ENCODE measurements at places on chromosomes 12 and 14.

- DNase-seq, result no peak
These were observed 300.7 kb upstream of the TBX3 start for GRCh38 chr12:114984634-114985061.

DNA sequence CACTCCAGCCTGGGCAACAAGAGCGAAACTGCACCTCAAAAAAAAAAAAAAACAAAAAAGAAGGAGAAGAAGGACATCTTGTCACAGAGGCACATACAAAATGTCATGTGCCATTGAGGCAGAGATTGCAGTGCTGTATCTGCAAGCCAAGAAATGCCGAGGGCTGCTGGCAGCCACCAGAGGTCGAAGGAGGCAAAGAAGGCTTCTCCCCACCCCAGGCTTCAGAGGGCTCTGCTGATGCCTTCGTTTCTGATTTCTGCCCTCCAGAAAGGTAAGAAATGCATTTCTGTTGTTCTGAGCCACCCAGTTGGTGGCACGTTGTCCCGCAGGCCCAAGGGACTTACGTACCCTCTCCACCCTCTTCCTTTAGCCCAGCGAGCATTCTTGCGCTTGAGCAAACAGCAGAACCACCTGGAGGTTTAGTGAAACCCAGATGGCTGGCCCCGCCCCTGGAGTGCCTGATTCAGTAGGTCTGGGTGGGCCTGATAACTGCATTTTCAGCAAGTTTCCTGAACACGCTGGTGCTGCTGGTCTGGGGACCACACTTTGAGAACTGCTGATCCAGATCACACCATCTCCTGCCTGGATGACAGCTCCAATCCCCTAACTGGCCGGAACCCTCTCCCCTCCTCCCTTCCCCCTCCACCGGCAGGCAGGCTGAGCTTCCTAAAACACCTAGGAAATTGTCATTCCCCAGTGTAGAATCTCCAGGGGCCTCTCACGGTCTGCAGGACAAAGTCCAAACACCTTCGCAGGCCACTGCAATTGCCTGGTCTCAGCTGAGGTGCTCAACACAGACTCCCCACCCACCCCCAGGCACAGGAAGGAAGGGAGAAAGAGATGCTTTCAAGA lies 21.1 kb upstream of the SCARB1 start:
- no peak for DNase-seq

GRCh38 chr14:89455412-89455811 lies 38.4 kb upstream of the FOXN3 start:
- no peak for DNase-seq

DNA sequence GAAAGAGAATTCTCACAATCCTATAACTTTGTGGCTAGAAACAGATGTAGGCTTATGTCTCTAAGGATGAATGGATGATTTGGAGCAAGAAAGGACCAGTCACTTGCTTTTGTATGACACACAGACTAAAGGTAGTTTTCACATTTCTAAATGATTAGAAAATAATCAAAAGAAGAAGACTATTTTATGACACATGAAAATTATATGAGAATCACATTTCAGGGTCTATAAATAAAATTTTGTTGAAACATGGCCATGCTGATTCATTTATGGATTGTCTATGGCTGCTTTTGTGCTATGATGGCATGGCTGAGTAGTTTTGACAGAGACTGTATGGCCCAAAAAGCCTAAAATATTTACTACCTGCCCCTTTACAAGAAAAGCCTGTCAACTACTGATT lies 49.4 kb upstream of the FRMD6 start:
- DNase-seq, result no peak

GRCh38 chr12:120006258-120006975 lies 17.4 kb downstream of the BICDL1 start:
- no peak for DNase-seq

DNA sequence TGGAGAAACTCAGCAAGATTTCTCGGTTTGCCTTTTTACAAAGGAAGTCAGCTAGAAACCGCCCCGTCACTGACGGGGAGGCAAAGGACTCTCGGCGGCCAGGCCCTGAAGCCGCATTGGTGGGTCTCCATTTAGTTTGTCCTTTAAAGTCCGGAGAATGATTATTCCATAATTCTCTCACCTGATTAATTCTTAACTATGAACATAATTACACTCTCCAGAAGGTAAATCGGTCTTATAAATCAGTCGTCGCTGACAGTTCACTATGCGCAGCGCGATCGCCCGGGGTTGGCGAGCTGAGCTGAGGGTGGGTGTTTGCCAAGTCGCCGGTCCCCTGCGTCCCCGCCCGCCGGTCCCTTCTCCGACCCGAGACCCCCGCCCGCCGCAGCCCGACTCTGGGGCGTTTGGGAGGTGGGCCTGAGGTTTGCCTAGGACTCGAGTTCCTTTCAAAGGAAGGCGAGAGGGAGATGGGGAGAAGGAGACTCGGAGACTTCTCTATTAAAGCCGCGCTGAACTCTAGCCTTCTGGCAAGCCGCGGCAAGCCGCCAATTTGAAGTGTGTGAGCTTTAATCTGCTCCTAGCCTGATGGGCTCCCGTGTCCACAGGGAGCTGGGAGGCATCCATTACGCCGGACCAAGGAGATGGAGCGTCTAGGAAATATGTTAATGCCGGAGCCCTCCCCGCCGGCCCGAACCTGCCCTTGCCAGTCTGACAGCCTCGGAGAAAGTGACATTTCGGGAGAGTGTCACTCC lies 392.9 kb downstream of the NOVA1 start:
- DNase-seq, result peak; percentile 53

DNA sequence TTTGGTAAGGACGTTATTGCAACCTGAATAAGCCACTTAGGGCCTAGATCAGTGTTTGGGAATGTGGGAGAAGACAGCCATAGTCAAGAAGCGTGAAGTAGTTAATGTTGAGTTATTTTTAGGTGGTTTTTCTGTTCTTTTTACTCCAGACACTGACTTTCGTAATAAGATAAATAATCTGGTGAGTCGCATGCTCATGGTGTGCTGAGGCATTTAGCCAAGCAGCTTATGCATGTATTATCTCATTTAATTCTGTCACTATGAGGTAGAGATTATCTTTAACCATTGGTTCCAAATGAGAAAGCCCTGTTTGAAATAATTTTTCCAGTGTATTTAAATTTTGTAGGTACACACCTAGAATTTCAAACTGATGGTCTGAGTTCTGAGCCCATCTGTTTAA lies 67.3 kb downstream of the RCOR1 start:
- no peak for DNase-seq

- DNase-seq, result no peak
These were observed 11.3 kb upstream of the TBX3 start for GRCh38 chr12:114695305-114695592.

GRCh38 chr14:62626416-62626815 lies 418.8 kb downstream of the KCNH5 start:
- no peak for DNase-seq

DNA sequence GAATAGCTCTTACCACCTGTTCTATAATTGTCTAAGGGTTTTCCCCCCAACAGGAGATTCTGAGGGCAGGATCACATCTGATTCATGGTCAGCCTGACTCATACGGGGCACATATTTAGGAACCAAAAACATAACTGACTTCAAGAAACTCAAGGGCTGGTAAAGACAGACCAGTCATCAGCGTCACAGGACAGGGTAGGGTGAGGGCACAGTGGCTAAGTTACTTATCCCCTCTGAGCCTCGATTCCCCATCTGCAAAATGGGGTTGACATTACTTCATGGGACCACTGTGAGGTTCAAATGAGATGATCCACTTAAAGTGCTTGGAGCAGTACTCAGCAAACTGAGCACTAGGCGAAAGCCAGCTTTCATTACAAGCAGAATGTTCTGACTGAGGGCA lies 606 bp downstream of the CINP start:
- DNase-seq, result no peak

GRCh38 chr14:43503508-43503907 lies 1003.6 kb downstream of the FSCB start:
- no peak for DNase-seq

DNA sequence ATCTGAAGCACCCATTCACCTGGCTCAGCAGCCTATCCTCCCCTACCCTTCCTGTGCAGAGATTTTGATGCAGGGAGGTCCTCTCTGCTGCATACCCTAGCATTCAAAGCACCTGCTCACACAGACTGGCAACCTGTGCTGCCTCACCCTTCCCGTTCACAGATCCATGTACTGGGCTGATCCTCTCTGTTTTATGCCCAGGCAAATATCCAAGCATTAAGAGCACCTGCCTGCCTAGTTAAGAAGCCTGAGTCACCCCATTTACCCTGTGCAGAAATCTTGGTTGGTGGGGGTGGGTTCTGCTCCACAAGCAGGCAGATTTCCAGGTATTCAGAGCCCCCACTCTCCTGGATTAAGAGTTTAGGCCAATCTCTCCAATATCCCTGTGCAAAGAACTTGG lies 8.4 kb downstream of the TAS2R13 start:
- no peak for DNase-seq

DNA sequence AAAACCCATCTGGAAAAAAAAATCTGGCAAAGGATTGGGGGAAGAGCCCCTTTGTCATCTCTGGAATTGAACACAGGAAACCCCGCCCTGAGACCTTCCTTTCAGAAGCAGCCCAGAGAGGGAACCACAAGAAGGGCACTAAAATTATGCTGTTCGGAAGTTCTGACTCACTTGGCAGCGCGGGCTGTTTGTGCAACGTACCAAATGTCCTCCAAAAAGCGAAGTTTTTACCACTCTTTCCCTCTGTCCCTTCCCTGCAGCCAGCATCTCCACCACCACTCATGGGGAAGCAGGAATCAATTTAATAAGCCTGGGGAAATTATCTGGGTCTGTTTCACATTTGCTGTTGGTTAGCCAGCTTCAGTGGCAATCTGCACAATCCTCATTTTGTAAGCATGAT lies 3.2 kb upstream of the SYNE3 start:
- no peak for DNase-seq

All from left kidney (tissue), 8 donors.